ENCODE measurements at places on chromosomes 6 and 20.

DNA sequence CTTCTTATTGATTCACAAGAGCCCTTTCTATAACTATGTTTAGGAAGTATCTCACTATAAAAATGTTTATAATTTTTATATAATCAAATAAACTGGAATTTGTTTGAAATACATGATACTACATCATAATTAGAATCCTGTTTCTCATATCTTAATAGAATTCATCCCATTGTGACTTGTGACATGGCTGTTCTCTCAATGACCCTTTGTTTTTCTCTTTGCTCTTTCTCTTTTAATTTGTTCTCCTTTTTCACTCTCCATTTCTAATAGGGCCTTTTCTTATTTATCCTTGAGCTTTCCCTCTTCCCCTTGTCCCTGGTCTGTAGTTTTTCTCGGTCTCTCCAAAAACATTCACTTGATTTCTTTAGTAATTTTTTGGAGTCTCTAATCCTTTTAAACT lies 111.3 kb downstream of the ADGRB3 start:
- H3K36me3 ChIP-seq, result no peaks in the 10 kb centered on the region
- DNase-seq, result no peak
- H3K4me3 ChIP-seq, result no peak overlapping the region
- no peak overlapping the region for H3K27ac ChIP-seq

DNA sequence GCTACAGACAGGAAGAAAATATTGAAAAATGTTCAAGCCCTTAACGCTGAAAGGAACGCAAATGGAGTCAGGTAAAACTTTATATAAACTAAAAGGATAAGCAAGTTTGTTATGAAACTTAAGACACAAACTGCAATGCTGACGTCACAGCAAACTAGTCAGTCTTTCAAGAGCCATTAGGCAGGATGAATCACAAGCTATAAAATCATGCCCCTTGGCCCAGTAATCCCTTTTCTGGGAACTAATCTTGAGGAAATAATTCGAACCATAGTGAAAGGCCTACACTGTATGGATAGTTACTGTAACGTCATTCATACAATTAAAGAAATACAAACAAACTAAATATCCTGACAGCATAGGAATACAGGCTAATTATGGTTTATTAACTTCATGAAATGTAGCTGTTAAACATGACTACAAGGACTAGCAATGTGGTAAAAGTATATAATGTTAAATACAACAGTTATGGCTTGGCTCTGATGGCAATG lies 42.7 kb upstream of the HINT3 start:
- H3K4me1 ChIP-seq, result no peaks in the 10 kb centered on the region
- H3K4me3 ChIP-seq, result no peak overlapping the region
- H3K27me3 ChIP-seq, result no peaks in the 10 kb centered on the region
- DNase-seq, result no peak
- H3K36me3 ChIP-seq, result no peaks in the 10 kb centered on the region

GRCh38 chr6:22248513-22249308 lies 48.1 kb downstream of the PRL start:
- H3K4me3 ChIP-seq, result no peak overlapping the region
- H3K27ac ChIP-seq, result no peak overlapping the region
- H3K36me3 ChIP-seq, result no peaks in the 10 kb centered on the region
- no peaks in the 10 kb centered on the region for H3K4me1 ChIP-seq
- no peaks in the 10 kb centered on the region for H3K27me3 ChIP-seq
- DNase-seq, result no peak

DNA sequence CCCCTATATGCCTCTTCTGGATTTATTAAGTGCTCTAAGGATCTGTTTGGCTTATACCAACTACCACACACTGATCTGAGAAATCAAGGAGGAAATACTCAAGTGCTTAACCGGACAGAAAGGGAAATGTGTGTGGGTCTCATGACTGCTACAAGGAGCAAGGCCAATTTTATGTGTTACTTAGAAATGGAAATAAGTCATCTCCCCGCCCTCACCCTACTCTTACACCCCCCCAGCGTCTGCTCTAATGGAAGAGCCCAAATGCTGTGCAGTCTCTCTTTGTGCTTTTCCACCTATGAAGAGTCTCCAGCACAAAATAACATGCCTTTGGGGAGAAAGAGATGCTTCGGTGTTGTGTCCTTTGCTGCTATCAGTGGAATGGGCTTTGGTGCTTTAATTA lies 428.8 kb upstream of the ARID1B start:
- H3K4me1 ChIP-seq, result no peaks in the 10 kb centered on the region
- H3K36me3 ChIP-seq, result no peaks in the 10 kb centered on the region
- H3K27me3 ChIP-seq, result no peaks in the 10 kb centered on the region
- no peak overlapping the region for H3K4me3 ChIP-seq

DNA sequence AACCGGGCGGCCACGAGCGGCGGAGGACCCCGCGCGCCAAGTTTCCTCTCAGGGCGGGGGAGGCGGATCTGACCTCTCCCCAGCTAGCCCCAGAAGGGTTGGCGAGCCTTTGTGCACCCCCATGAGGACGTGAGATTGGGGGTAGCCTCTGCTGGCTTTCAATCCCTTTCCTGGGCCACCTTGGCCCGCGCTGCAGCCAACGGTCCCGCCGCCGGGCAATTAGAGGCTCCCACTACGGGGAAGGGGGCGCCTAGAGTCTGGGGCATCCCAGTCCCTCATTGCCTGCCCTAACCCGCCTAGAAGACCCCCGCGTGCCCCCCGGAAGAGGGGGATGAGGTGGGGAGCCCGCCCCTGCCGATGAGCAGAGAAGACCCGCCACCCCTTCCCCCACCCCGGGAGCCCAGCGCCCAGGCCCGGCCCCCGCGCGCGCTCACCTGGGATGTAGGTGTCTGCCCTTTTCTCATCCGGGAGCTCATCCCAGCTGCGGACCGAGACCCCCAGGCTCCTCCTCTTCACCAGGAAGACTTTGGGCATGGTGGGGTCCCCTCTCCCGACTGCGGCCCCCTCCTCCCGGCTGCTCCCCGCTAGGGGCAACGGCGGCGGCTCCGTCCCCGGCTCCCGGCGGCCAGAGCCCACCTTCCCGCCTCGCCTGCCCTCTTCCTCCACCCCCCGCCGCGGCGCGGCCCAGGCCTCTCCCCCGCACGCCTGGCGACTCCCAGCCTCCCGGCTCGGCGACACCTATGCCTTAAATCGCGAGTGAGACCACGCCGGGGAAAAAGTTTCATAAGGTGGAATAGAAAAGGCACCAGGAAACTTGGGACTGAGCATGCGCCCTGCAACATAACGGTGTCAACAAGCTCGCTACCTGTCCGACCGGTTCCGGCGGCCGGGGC lies at the start of gene OVOL2:
OVOL2 (minus strand) TSS at position 816 of the 893 bp plus-strand sequence; CDS start at position 534, 282 bp downstream.
- H3K36me3 ChIP-seq, result no peaks in the 10 kb centered on the region
- H3K4me1 ChIP-seq, result peaks cover 15% of the 10 kb centered on the region
- no peaks in the 10 kb centered on the region for H3K27me3 ChIP-seq
